ENCODE measurements at places on chromosomes 1 and 21. TPM values are rescaled to one million over a fixed set of nuclear protein-coding genes. Genes with fewer than 3 reads are reported as not detected.

Gene OR14I1
- total RNA-seq = not detected

Gene RGS13
- 0.13 TPM for total RNA-seq

Gene ELAPOR1
- 0.13 TPM for total RNA-seq

Gene STRIP1
- 17.1 TPM for total RNA-seq

Gene MTARC1
- 4.6 TPM for total RNA-seq

Gene FCAMR
- total RNA-seq = not detected

Gene HNRNPR
- total RNA-seq = 82.0 TPM

Gene SPRR2E
- not detected for total RNA-seq

Gene KLHL21
- 35.9 TPM for total RNA-seq

Gene LCE3E
- not detected for total RNA-seq

Gene TMEM51
- total RNA-seq = 21.6 TPM

Gene OR2L2
- not detected for total RNA-seq

Gene PHLDA3
- total RNA-seq = 76.5 TPM

Gene ACTL8
- 0.08 TPM for total RNA-seq

Gene PLEKHN1
- total RNA-seq = not detected

Gene TTC3
- total RNA-seq = 153 TPM

Gene RXFP4
- not detected for total RNA-seq

Gene RGS2
- total RNA-seq = 12.8 TPM

Gene GPR157
- total RNA-seq = 4.0 TPM

Gene OR2L5
- total RNA-seq = not detected

Gene AMY1B
- not detected for total RNA-seq

Gene RNU1-4
- total RNA-seq = under 0.01 TPM

Gene CLCA1
- total RNA-seq = not detected

Gene LYPD8
- total RNA-seq = not detected

Gene SLC16A4
- 21.7 TPM for total RNA-seq

Gene LCE1C
- not detected for total RNA-seq

Gene TTC39A
- 0.26 TPM for total RNA-seq

Gene SLC22A15
- 0.32 TPM for total RNA-seq

Gene TADA1
- total RNA-seq = 10.5 TPM

Gene RUNX3
- total RNA-seq = 0.91 TPM

Gene WNT9A
- total RNA-seq = 0.65 TPM

Gene RHD
- total RNA-seq = not detected

Gene ZNF695
- 2.0 TPM for total RNA-seq

All from epithelial cell of alveolus of lung (primary cell).